ENCODE measurements at places on chromosomes 7 and 10.

DNA sequence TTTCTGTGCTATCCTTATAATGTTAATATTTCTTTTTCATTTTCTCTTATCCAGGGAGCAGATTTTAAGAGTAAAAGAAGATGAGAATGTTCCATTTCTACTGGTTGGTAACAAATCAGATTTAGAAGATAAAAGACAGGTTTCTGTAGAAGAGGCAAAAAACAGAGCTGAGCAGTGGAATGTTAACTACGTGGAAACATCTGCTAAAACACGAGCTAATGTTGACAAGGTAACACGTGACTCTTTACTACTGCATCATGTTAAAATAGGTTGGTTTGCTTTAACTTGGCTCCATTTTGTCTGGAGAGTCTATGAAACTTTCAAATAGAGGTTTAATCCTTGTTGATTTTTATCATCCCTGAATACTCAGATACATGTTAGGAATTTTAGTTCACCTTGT lies 73.3 kb downstream of the RALA start:
- DNase-seq: no peak

DNA sequence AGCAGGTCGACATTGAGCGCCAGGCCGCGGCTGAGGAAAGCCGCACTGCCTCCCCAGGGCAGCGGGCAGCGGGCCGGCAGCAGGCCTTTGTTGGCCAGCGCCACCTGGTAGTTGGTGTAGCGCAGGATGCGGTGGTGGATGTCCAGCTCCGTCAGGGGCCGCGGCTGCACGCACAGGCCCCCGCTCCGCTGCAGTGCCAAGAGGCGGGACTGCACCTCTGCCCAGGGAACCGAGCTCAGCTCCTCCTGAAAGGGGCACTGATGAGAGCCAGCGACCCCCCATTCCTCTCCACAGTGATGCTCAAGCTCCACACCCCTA lies 5.2 kb downstream of the ATG9B start:
- no peak for DNase-seq

DNA sequence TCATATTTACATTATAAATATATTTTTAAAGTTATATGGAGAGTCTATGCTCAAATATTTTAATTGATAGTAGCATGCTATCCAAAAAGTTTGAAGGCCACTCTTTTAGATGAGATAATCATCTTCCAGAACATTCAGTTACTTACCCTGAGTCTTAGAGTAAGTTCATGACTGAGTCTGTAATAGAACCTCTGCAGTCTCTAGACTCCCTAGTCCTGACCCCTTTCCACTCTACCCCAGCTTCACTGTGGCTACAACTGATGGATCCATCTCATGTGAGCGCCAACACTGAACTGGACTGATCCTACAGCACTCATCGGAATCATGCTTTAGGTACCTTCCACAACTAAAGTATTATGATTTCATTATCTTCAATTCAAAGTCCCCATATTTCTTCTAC lies 10.1 kb downstream of the HACD1 start:
- DNase-seq: no peak

- DNase-seq: no peak
Measured at GRCh38 chr7:96800824-96801223, 91.2 kb upstream of the SEM1 start.

GRCh38 chr10:60717852-60718251 lies 60.4 kb upstream of the CDK1 start:
- DNase-seq: no peak

DNA sequence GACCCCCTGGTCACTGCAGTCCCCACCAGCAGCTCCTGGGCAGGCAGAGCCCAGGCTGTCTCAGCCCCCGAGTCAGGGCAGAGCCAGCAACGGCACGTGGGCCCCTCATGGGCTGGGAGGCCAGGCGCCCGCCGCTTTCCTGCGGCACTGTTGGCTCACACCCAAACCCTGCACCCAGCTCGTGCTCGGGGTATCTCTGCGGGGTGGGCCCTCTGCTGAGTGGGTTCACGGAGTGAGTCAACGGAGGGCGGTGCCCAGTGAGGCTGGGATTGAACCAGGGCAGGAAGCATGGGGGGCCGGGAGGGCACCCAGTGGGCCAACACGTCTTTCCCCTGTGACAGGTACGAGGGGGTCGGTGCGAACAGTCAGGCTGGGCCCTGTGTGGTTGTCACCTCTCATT lies 28.9 kb downstream of the ADAP1 start:
- DNase-seq: no peak

DNA sequence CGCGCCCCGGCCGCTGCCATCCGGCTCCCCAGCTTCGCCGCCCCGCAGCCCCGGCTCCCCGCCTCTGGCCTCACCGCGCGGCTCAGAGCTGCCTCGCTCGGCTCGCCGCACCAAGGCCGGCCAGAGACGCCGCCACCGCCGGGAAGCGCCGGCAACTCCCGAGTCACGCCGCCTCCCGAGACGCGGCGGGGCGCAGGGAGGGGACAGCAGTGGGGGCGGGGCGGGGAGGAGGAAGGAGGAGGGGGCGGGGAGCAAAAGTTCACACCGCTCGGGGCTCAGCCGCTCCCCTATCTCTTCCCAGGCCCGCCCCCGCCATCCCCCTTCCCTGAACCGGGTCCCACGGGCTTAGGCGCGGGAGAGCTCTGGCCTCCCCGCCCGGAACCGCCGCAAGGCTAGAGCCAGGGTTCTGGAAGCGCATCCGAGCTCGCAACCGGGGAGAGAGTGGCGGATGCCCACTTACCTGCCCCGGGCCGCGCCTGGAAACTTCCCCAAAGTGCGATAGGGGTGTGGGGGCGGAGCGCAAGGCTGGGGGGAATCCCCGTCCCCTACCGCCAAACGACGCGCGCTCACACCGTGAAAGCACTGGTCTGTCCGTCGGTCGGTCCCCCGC lies 1.0 kb downstream of the CHST15 start:
- peak; percentile 52 for DNase-seq

DNA sequence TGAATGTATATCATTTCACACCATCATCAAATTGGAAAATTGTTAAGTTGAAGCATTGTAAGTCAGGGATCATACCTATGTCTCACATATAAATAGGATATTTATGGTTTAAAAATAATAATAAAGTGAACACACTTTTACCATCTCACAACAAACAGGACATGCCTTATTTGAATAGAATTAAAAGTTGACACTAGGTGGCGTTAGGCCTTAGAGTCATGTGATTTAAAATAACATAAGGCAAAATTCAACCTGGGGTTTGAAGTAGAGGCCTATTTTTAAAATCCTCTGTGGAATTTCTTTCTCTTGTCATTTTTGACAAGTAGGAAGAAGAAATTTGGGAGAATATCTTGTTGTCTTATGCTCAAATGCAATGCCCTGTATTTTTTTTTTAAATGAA lies 184.7 kb upstream of the PCDH15 start:
- DNase-seq: no peak

DNA sequence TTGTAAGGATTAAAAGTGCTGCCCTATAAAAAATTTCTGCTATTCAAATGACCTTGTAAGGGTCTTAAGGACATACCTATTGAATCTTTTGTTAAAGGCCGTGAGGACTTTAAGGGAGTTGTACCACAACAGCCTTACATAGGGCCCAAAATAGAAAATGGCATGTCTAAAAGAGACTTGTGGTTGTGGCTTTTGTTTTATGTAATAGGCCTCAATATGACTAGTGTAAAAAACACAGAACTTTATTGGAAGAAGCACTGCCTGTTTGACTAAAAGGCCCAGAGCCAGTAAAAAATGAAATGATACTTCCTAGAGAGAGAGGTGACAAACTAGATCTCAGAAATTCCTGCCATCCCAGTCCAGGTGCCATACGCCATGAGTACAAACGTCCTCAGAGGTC lies 286.6 kb downstream of the SEMA3D start:
- DNase-seq: no peak

DNA sequence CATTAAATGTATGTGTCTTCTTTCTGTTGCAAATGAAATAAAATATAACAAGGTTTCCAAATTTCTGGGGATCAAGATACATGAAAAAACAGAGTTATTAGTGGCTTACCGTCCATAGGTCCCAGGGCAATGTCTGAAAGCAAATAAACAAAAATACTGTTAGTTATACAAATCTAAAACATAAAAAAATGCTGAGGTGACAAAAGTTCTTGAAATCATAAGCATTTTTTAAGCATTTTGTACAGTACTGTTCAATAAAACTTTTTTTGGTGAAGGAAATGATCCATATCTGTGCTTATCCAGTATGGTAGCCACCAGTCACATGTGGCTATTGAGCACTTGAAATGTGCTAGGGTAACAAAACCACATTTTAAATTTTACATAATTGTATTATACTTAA lies 158.6 kb upstream of the TARP start:
- no peak for DNase-seq

- DNase-seq: no peak
Measured at GRCh38 chr7:32390210-32390609, 100.0 kb downstream of the LSM5 start.

DNA sequence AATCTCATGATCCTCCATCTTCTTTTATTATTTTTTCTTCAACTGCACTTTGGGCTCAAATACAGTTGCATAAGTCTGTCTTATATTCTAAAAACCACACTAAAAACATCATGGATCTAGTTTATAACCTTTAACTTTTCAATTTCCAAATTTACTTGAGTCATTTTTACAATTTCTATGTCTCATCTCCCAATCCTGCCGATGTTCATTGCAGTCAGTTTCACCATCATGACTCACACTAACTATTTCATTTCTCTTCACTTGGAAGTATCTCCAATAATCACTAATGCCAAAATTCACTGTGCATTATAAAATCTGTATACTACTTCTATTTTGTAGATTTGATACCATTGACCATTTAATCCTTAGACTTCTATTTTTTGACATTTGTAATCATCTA lies 806.9 kb upstream of the SORCS1 start:
- no peak for DNase-seq

GRCh38 chr10:32142646-32143045 lies 86.4 kb upstream of the KIF5B start:
- DNase-seq: no peak

DNA sequence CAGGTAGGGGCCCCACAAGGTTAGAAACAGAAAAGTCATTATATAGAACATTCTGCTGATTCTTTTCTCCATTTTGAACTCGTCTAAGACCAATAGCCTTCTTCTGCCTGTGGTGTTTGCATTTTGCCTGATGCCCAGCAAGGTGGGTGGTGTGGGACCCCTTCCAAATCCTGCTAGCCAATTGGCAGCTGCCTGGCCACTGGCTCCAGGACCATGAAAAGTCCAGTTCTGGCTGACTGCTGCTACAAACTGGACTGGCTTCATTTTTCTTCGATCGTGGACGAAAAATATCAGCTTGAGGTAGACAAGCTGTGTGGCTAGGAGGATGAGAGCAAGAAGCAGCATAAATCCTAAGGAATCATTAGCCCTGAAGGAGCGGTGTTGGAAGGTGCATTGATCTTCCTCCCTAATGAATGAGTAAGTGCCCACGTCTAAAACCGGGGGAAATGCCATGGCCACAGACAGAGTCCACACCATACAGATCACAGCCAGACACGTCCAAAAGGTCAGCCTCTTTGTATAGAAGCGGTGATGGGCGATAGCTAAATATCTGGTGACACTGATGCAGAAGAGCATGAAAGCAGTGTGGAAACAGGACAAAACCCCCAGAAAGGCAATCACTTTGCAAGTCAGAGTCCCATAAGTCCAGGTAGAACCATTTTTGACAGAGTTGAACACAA lies 2.7 kb downstream of the GPR85 start:
- DNase-seq: no peak

DNA sequence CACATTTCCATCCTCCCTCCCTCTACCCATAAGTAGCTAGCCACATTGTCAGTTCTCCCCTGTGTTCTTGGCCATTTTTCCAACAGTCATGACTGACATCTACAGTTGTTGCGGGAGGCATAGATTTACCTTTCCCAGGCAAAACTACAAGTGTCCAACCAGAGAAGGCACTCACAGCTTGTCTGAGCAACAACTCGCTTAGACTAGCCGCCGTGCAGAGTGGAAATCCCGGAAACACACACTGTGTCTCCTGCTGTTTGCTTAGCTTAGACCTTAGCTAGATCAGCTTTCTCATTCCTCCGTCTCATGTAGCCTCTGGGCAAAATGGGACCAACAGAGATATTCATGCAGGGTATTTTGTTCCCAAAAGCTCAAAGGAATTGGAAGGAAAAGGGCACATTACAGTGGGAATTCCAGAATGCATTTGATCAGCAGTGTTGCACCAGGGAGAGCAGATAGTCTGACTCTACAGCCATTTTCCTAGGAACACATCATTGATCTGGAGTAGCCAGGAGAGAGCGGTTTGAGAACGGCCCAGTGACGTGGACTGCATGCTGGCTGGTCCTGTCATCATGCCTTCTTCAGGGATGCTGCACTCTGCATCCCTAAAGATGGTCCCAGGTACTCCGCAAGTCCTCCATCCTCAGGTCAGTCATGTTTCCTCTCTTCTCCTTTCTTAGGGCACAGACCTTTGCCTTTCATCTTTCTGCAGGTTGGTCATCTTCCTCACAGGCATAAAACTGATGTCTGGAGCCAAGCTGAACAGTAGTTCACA lies 89.4 kb downstream of the C10orf90 start:
- no peak for DNase-seq

- no peak for DNase-seq
Measured at GRCh38 chr10:29239569-29240472, 49.0 kb upstream of the LYZL1 start.

DNA sequence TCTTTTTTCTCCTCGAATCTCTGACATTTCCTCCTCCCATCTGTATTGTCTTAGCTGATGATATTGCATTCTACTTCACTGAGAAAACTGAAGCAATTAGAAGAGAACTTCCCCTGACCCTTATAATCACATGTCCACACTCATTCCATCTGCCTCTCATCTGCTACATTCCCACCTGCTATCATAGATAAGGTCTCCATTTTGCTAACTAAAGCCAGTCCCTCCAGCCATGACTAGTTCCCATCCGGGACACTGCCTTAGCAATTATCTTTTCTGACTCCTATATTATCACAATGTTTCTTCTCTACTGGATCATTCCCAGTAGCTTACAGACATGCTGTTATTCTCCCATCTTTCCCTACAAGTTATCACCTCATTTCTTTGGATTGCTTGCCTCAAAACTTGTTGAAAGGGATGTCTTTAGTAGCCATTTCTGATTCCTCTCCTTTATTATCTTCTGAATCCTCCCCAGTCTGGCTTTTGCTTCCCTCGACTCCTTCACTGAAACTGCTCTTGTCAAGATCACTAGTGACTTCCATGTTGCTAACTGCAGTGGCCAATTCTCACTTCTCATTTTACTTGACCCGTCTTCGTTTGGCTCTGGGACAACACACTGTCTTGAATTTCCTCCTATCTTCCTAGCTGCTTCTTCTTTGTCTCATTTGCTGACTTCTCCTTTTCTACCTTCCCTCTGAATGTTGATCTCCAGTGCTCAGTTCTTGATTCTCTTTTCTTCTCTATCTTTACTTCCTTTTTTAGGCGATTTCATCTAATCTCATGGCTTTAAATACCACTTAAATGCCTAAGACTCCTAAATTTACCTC lies 35.9 kb downstream of the FZD1 start:
- DNase-seq: no peak

GRCh38 chr7:74292757-74293576 lies 3.8 kb downstream of the CLIP2 start:
- no peak for DNase-seq
